Dermis blood vessel endothelial cell (primary cell): ENCODE measurements at places on chromosomes 5 and 9. TPM values are rescaled to one million over a fixed set of nuclear protein-coding genes. Genes with fewer than 3 reads are reported as not detected.

- DNase-seq, result no peak
Observed at GRCh38 chr5:8561854-8562253, 692.9 kb downstream of the MTRR start.

DNA sequence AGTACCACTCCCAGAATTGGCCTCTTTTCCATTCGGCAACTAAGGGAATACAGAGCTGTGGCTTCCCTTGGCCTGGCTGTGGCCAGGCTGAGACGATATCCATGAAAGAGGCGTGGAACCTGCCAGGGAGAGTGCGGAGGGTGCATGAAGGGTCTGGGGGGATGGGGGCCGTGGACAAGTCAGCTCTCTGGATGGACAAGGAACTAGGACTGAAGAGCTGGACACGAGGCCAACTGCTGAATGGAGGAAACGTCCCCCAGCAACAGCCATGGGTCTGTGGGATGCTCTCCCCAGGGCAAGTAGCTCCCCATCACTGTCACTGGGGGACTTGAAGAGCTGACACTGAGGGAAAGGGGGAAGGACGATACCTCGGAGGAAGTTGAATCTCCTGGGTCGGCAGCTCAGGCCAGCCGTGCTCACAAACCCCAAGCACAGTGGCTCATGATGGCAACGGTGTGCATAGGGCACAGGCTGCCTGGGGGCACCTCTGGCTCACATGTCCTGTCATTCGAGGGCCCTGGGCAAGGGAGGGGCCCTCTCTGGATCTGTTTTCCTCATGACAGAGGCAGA is 4.1 kb upstream of the OLFM1 start:
- DNase-seq, result no peak

- DNase-seq, result peak; percentile 14
Observed at GRCh38 chr9:33472881-33473615, 676 bp downstream of the NOL6 start.

DNA sequence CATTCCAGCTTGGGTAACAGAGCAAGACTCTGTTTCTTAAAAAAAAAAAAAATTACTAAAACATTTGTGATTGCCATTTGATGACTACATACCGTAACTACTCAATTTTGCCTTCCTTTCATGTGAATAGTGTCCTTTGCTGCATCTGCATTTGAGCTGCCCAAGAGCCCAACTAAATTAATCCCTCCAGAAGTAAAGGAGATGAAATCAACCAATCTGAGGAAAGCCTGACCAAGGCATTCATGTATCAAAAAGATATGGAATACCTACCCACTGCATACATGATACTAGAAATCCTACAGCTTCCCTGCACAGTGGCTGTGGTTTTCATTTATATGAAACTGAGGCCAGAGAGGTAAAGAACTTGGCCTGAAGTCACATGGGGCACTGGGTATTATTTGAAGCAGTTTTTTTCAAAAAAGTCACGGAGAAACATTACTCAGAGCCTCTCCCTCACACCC is 177.5 kb downstream of the AOPEP start:
- no peak for DNase-seq

DNA sequence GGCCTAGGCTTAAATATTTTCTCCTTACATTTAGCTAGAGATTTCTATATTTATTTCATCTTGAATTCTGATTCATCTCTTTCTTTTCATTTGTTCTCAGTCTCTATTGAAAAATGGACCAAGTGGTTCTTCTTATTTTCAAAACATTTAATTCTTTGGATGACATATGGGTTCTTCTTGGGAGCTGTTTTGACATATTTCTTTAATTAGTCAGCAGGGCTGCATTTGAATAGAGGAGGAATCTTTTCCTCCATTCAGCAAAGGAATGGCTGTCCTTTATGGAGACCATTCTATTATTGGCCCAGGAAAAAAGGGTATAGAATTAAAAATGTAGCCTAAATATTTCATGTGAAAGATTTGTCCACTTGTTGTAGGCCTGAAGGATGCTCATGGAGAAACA is 109.9 kb downstream of the RPS23 start:
- DNase-seq, result no peak

- no peak for DNase-seq
Observed at GRCh38 chr5:35331956-35332950, 102.0 kb upstream of the PRLR start.

- no peak for DNase-seq
Observed at GRCh38 chr5:10214041-10214440, 35.6 kb downstream of the ATPSCKMT start.

GRCh38 chr9:79969393-79970145 is 397.8 kb downstream of the TLE4 start:
- no peak for DNase-seq

- no peak for DNase-seq
Observed at GRCh38 chr5:54725391-54726280, 208.1 kb downstream of the SNX18 start.

- DNase-seq, result no peak
Observed at GRCh38 chr9:106038266-106039001, 344.1 kb downstream of the TMEM38B start.

- no peak for DNase-seq
Observed at GRCh38 chr5:429453-430188, 13.4 kb upstream of the EXOC3 start.

DNA sequence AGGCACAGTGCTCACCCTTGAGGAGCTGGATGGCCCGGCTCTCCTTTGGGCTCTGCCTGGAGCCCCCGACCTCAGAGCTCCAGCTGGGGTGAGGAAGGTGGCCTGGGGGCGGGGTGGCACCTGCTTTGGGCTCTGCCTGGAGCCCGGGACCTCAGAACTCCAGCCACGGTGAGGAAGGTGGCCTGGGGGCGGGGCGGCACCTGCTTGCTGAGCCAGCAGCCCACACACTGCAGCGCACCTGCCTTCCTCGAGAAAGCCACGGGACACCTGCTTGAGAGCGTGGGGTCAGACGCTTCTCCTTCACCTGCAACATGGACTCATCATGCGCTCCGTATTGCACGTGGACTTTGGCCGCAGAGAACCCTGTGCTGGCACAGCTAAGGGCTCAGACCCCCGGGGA is 51.8 kb downstream of the IRX2 start:
- no peak for DNase-seq

DNA sequence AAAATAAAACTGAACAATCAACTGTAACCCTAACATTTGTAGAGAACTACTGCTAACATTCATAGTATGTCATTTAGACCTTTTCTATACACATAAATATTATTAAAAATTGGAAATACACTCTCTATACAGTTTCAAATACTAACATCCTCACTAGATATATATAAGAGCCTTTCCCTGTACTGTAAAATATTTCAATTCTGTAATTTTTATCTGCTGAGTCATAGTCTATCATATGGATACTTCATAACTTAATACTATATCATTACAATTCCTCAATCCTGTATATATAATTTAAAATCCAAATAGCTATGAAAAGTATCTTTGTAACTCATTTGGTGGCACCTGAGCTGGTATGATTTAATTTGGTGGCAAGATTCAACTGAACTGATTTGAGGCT is 55.8 kb downstream of the FBXO4 start:
- no peak for DNase-seq

GRCh38 chr9:110911659-110912418 is 126.4 kb downstream of the LPAR1 start:
- DNase-seq, result no peak

GRCh38 chr5:14851999-14852526 is 19.5 kb downstream of the ANKH start:
- DNase-seq, result no peak

GRCh38 chr5:134543820-134544614 is 18.5 kb downstream of the JADE2 start:
- no peak for DNase-seq

DNA sequence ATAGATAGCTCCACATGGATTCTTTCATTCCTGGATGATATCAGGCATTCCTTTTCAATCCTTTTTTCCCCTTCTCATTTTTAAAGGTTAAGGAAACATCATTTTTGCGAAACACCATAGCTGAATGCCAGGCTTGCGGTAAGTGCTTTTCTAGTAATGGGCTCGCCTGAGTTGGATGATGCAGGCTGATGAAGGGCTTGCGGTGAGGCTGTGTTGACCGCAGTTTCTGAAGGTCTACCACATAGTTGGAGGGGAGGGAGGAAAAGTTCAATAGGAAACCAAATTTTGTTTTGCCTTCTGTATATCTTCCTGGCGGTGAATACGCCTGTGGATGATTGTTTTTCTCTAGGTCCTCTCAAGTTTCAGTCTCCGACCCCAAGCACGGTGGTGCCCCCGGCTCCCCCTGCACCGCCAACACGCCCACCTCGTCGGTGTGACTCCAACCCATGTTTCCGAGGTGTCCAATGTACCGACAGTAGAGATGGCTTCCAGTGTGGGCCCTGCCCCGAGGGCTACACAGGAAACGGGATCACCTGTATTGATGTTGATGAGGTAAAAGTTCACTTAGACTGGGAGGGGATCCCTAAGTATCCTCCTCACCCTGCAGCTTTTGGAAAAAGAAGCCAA is 24.3 kb downstream of the THBS4 start:
- DNase-seq, result no peak

GRCh38 chr9:135501261-135502167 is 1.0 kb downstream of the MRPS2 start:
- DNase-seq, result peak; percentile 79

- no peak for DNase-seq
Observed at GRCh38 chr5:141001844-141002604, 35.7 kb downstream of the PCDHAC2 start.

GRCh38 chr5:154766558-154767281 is 11.5 kb downstream of the LARP1 start:
- no peak for DNase-seq

The GMCL2 gene
- total RNA-seq, result not detected in 2 replicates

The BTNL8 gene
- total RNA-seq, result 0.17 and 0.19 TPM in 2 replicates

The PCDHGA2 gene
- total RNA-seq, result 1.4 TPM in 2 replicates

The GSN gene
- 350 and 1,127 TPM in 2 replicates for total RNA-seq

The RNF183 gene
- not detected in 2 replicates for total RNA-seq

The ZDHHC11 gene
- total RNA-seq, result 0.33 and 1.7 TPM in 2 replicates

The CCNO gene
- not detected in 2 replicates for total RNA-seq

The SAPCD2 gene
- 6.0 and 36.3 TPM in 2 replicates for total RNA-seq

The TMCO6 gene
- total RNA-seq, result 18.0 and 50.2 TPM in 2 replicates

The UBE2R2 gene
- 20.6 and 36.8 TPM in 2 replicates for total RNA-seq

The GARIN3 gene
- total RNA-seq, result not detected in 2 replicates

The KLHL9 gene
- total RNA-seq, result 44.2 and 45.3 TPM in 2 replicates

The BAAT gene
- not detected in 2 replicates for total RNA-seq

The SLC1A1 gene
- total RNA-seq, result 4.1 and 8.4 TPM in 2 replicates

The ORM1 gene
- not detected in 2 replicates for total RNA-seq

The SLC6A18 gene
- not detected in 2 replicates for total RNA-seq

The POC5 gene
- 14.0 and 14.7 TPM in 2 replicates for total RNA-seq
